ENCODE measurements at places on chromosomes 16 and 17. TPM values are rescaled to one million over a fixed set of nuclear protein-coding genes. Genes with fewer than 3 reads are reported as not detected.

- DNase-seq: no peak
Measured at GRCh38 chr17:49890077-49890821, 42.4 kb upstream of the TAC4 start.

DNA sequence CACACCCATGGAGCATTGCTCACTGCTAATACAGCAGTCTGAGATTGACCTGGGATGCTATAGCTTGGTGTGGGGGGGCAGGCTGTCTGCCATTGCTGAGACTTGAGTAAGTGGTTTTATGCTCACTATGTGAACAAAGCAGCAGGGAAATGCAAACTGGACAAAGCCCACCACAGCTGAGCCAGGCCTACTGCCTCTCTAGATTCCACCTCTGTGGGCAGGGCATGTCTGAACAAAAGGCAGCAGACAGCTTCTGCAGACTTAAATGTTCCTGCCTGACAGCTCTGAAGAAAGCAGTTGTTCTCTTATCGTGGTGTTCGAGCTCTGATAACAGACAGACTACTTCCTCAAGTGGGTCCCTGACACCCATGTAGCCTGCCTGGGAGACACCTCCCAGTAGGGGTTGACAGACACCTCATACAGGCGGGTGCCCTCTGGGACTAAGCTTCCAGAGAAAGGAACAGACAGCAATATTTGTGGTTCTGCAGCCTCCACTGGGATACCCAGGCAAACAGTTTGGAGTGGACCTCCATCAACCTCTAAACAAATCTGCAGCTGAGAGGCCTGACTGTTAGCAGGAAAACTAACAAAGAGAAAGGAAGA, 2204.8 kb downstream of the TP53TG3F start:
- DNase-seq: no peak

Gene UTS2R
- not detected for total RNA-seq

DNA sequence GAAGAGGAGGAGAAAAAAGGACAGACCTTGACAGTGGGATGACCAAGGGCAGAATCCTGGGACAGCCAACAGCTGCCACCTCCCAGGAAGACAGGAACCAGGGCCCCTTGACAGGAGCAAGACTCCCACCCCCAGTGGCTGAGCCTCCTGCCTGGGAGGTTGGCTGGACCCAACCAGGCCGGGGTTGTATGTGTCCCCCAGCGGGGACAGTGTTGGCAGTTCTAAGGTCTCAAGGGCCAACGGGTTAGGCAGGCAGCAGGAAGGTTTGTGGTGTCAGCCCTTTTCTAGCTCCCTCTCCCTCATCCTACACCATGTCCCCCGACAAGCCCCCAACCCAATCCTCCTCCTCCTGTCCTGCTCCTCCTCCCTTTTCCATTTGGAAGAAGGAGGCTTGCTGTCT, 126.2 kb downstream of the MRM1 start:
- DNase-seq: no peak

Gene MT1X
- total RNA-seq: 20.2 TPM

GRCh38 chr17:47720196-47720595, 12.8 kb upstream of the TBX21 start:
- DNase-seq: no peak

- no peak for DNase-seq
Measured at GRCh38 chr17:78147315-78147998, 1.3 kb downstream of the C17orf99 start.

- DNase-seq: no peak
Measured at GRCh38 chr16:55000595-55000994, 69.9 kb downstream of the IRX5 start.

Gene BFAR
- total RNA-seq: 48.4 TPM

- no peak for DNase-seq
Measured at GRCh38 chr16:85173981-85174751, 61.9 kb upstream of the CIBAR2 start.

DNA sequence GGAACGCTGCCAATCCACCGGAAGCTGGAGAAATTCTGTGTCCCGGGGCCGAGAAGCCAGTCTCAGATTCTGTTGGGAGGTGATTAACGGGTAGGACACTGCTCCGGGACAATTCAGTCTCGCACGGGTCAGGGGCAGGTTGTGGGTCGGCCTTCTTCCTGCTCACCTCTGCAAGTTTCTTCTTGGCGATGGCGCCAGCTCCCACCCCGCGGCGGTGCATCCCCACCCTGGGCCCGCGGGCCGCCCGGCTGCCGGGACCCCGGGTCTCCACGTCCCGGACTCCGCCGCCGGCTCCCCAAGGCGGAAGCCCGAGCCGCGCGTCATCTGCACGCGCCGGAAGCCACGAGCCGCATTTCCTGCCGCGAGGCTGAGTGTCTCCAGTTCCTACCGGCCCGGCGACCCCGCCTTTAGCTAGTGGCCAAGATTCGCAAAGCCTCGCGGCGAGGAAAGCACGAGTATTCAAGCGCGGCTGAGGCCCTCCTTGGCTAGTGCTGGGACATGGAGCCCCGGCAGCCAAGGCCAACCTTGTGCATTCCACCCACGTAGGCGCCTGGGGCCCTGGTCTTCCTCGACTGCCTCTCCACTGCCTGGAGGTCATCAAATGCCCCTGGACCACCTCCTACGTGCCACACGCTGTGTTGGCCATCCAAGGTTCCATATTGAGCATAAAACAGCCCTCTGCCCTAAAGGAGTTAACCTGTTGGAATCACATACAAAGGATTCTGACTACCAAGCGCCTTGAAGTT, at the start of gene SNF8:
TSS of gene SNF8 (minus strand) at position 328 of the 746 bp plus-strand sequence. CDS start at position 220, 108 bp downstream.
- DNase-seq: peak; percentile 86

DNA sequence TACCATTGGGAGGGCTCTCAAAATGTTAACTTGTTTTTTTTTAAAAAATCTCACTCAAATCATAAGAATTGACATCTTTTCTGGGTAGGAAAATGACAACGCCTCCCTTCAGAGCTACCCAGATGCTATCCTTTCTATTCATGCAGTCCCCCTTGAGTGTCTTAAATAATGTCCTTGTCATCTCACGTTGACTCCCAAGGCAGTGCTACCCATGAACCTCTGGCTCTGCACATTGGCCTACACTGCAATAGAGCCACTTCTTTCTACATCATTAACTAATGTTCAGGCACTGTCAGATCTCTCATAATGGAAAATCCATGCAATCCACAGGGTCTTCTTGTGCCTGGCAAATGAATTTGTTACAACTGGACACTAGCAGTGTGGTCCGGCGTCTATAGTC, 569.8 kb upstream of the ZFHX3 start:
- no peak for DNase-seq

DNA sequence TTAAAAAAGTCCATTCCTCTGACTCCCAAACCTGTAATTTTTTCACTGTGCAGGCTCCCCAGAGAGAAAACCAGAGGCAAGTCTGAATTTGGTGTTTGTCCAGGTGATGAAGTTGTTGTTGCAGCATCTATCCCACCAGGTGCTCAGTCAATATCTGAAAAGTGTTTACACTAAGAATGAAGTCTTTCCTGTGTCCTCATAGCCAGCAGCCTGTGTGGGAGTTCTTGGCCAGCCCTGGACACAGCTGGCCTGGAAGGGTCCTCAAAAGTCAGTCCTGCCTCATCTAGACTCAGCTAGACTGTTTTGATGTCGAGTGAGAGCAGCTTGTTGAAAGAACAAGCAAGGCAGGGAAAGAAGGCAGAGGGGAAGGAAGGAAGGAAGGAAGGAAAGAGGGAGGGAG, 3.3 kb upstream of the PMP22 start:
- no peak for DNase-seq

Gene SEPTIN12
- 0.27 TPM for total RNA-seq

GRCh38 chr17:58387834-58388233, 29.5 kb downstream of the RNF43 start:
- no peak for DNase-seq

DNA sequence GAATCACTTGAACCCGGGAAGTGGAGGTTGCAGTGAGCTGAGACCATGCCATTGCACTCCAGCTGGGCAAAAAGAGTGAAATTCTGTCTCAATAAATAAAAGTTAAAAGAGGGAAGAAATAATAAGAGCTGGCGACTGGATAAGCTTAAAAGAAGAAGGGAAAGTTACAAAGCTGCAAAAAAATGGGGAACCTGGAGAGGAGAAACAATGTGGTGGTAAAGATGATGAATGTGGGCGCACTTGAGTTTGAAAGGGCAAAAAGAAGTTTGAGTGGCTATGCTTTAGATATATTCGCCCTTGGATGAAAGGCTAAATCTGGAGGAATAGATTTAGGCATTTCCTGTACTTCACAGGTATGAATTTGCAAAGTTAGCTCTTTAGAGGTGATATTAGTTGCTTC, 53.0 kb upstream of the YPEL2 start:
- DNase-seq: no peak

Gene TPSG1
- not detected for total RNA-seq

Gene NHERF2
- 1.5 TPM for total RNA-seq

- peak; percentile 7 for DNase-seq
Measured at GRCh38 chr17:69084911-69085310, 24.2 kb upstream of the ABCA9 start.

GRCh38 chr16:11367483-11367906, 22.2 kb downstream of the RMI2 start:
- no peak for DNase-seq

Gene FBXO39
- 0.54 TPM for total RNA-seq

DNA sequence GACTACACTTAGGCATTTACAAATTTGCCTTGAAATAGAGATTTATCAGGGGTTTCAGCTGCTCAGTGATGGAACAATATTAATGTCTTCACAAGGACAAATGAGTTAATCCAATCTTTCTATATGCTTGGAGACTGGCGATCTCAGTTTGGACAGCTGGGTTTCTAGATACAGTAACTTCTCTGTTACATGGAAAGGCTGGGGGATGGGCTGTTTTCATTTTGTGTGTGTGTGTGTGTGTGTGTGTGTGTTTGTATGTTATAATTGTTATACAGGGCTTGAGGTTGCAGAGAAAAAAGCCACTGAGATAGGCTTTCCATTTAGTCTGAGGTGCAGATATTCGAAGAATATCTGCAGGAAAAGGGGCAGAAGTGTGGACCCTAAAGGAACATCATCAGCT, 359.3 kb upstream of the SALL1 start:
- DNase-seq: no peak

Gene RGS9
- total RNA-seq: 0.81 TPM

Gene SPATA2L
- total RNA-seq: 15.6 TPM

GRCh38 chr16:3027983-3028715, 4.3 kb downstream of the THOC6 start:
- DNase-seq: peak; percentile 79

DNA sequence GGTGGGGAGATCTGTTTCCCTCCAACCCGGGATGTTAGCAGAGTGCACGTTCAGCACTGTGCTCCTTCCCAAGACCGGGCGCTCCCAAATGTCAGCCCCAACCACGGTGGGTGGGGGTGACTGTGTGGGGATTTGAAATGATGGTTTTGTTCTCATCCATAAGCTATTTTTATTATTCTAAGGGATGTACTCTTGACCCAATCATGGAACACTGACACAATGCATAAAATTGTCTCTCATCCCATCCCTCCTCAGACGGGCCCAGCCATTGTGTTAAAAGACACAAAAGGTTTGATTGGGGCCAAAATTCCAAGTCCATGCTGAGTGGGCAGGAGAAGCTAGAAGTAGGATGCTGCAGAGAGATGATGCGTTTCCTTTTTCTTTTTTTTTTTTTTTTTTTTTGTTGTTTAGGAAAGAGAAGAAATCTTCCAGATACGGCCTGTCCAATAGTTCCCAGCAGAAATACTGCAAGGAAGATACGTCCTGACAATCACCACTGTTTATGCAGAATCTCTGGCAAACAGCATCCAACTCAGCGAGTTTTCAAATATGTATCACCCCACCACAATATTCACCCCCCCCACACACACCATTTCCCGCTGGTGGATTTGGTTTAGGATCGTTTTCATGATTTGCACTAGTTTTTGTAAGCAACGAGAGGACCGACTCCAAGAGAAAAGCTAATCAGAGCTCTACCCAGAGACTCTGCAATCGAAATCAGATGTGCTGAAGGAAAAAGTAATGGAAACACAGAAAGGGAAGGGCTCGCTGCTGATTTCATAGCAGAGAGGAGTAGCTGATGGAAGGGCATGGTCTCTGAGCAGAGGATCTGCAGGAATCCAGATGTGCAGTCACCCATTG, 163.5 kb upstream of the DYNLRB2 start:
- DNase-seq: no peak

Gene AP2B1
- total RNA-seq: 133 TPM

Gene PSMD11
- total RNA-seq: 92.4 TPM

DNA sequence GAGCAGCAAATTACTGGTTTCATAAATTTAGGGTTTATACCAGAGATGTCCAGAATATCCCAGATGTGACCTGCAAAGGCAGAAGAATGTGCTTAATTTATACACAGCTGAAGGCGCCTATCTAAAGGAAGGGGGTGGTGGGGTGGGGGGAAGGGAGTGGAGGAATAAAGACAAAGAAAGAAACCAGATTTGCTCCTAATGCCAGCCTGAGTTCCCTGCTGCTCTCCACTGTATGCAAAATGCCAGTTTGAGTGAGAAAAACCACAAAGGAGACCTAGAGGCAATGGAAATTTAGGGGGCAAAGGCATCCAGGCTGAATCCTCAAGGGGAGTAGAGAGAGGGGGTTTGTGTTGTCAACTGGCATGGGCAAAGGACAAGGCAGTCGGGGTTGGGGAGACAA, 161.5 kb upstream of the TOX3 start:
- DNase-seq: no peak

DNA sequence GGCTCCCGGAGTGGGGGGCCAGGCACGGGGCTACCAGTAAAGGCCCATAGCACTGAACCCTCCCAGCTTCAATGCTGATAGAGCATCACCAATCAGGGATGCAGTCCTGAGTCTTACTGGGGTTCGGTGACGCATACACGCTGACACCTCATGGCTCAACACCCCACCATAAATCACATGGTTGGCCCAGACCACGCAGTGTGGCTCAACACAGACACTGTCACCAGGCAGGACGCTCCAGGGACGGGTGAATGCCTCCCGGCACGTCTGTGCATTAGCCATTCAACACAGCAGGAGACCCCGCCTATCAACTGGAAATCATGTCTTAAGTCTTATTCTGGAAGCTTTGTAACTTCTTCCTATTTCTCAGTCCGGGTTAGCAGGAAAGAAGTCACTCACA, 35.0 kb downstream of the NECAB2 start:
- no peak for DNase-seq

DNA sequence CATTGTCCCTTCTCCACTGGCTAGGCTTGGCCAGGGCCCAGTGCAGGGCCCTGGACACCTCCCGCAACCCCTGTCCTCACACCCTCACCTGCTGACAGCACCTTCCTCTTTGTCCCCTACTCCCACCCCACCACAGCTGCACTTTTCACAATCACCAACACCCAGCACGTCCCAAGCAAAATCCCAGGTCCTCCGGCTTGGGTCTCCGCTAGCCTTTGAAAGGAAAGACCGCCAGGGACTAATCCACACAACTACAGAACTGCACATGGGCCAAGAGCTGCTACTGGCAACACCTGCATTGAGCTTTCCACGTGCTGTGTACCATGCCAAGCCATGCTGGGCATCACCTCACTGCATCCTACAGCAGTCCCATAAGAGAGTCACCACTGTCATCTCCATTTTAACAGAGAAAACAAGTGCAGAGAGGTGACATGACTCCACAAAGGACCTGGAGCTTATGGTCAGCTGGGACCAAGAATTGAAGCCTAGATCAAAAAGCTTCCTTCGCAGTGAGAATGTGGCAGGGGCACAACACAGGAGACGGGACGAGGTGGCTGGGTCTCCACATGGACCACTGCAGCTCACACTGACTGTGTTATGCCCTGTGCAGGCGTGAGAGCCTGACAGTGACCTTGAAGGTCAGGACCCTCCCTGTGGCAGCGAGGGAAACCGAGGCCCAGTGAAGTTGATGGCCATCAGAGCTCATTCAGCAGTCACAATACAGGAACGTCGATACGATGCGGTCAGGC, 22.5 kb downstream of the FBXO31 start:
- DNase-seq: no peak
